ENCODE measurements at places on chromosomes 4 and X.

DNA sequence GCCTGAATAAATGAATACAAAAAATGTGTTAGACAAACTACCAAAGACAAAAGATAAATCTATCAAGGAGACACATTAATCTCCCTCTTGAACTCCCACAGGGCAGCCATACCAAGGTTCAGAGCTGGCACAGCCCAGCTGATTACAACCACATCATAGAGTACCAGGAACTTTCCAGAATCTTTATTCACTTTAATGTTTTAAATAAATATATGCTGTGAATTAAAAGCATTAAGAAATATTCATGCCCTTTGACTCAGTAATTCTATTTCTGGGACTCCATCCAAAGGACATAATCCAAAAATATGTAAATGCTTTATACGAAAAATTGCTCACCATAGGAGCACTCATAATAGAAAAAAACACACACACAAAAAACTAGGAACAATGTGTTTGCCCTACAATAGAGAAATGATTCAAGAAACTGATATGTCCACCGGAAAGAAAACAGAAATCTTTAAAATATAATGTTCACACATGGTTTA lies 126.0 kb downstream of the LDB2 start:
- peak; percentile 86 for DNase-seq

GRCh38 chr4:185382754-185383153 lies 13.0 kb downstream of the LRP2BP start:
- DNase-seq, result no peak

DNA sequence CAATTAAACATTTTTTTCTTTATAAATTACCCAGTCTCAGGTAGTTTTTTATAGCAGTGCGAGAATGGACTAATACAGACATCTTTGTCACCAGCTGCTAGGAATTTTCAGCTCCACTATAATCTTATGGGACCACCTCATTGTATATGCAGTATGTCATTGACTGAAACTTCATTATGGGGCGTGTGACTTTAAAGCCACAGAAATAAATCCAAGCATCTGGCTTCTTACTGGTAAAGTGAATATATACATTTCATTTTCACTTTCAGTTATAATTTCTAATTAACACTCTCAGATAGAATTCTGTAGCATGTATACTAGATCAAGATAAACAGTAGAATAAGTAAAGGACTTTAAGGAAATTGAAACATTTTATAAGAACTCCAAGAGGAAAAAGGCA lies 21.9 kb downstream of the IL15 start:
- DNase-seq, result no peak

DNA sequence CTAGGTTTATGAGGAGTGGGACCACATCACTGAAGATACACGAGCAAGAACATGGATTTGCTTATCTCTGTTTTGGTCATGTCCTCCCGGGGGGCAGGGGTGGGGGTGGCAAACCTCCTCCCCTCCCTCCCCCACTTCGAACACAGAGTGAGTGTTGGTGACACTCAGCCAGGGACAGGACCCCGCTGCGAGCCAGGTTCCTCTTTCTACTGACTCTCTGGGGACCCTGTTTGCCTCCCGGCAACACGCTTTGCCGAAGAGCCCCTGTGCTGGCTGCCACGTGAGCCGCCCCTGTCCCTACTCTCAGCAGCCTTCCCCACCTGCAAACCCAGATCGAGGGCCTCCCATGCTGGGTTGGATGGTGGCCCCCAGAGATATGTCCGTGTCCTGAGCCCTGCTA lies 34.7 kb downstream of the P2RY8 start:
- DNase-seq, result no peak

GRCh38 chr4:124321364-124321763 lies 391.2 kb downstream of the ANKRD50 start:
- no peak for DNase-seq

GRCh38 chr4:156501962-156502361 lies 469.6 kb downstream of the PDGFC start:
- no peak for DNase-seq

GRCh38 chr4:112127048-112127637 lies 18.1 kb upstream of the FAM241A start:
- DNase-seq, result no peak

DNA sequence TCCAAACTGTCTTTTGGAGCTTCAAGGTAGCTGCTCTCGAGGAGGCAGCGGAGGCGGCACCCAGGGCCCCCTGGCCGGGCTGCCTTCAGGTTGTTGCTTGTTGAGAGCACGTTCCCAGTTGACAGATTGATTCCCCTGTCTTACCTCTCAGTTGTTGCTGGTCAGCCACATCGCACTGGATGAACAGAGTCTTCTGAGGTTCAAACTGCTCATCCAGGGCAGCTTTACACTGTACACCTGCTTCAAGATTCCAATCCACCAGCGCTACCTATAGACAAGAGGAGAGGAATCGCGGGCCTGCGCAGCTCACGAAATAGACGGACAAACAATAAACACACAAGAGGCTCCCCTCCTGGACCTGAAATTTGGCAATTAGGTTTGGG lies 497 bp downstream of the HPGD start:
- no peak for DNase-seq

DNA sequence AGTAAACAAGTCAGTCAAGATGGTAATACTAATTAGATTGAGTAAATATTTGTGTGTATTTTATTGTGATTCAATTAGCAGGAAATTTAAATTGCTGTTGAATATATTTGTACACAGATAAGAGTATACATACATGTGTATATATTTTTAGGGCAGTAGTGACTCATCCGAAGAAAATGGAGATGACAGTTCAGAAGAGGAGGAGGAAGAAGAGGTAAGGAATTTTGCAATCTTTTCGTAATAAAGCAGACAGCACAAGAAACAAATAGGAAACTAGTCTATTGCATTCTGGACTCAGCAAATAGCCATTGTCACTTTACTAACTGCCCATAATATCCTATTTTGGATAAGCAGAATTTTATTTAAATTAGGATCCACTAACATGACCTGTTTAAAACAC lies 6.6 kb downstream of the IBSP start:
- no peak for DNase-seq

DNA sequence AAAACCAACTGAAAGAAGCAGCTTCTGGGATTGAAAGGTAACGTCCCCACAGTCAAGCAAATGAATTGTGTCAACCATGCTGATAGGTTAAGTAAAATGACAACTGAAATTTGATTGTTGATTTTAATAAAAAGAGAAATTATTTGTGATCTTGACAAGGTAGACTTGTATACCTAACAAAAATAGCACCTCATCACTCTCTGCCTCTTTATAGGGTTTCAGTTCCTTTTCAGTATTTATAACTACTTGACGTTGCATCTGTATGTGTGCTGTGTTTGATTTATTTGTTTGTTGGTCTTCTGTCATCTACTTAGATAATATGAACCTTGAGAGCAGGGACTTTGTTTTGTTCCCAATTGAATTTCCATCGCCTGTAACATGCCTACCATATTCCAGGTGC lies 7.9 kb upstream of the PPP3CA start:
- no peak for DNase-seq

GRCh38 chrX:72052415-72053090 lies 79.2 kb downstream of the RTL5 start:
- no peak for DNase-seq

DNA sequence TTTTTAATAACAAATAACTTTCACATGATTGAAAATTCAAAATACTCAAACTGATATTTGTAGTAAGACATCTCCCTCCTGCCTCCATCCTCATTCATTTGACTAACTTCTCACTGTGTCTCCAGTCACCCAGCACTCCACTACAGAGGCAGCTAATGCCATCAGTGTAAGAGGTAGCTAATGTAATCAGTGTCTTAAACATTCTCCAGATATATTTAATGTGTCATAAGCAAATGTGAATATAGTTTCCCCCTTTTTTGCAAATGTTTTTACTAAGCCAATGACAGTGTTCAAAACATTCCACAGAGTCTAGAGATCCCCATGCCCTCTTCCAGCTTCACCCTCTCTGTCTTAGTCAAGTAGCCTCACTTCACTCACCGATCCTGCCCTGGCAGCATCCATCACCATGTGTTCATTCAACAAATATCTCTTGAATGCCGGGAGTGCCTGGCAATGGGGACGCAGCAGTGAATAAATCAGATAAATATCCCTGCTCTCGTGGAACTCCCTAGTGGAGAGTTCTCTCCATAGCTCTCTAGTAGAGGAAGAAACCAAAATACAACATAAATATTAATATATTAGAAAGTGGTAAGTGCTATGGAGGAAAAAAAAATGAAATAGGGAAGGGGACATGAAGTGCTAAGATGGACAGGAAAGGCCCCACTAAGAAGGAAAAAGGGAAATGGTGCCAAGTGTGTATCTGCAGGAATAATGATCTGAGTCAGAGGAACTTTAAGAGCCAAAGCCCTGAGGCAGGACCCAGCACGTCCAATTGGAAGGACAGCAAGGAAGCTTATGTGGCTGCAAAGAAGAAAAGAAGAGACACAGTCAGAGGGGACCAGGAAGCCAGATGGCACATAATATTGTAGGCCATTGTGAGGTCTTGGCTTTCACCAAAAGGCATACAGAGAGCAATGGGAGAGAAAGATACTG lies 18.7 kb downstream of the SCFD2 start:
- no peak for DNase-seq

- DNase-seq, result no peak
Measured at GRCh38 chr4:107071108-107071507, 35.0 kb upstream of the DKK2 start.

DNA sequence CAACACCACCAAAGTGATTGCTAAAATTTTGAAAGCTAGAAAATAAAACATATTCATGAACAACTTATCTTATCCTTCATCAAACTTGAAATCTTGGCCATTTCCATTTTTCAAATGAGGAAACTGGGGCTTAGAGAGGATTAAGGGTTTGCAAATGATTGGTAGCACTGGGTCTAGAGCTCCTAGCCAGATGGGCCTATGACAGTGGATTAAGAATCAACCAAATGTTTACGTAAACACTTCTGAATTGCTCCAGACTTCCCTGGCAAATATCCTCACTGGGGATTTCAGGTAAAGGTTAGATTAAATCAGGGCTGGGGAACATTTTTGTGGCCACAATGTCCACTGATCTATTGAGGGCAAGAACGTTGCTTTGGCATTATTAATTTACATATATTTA lies 241.2 kb downstream of the ANK2 start:
- no peak for DNase-seq

- DNase-seq, result no peak
Measured at GRCh38 chr4:4526401-4526800, 15.4 kb downstream of the STX18 start.

- DNase-seq, result no peak
Measured at GRCh38 chr4:128751354-128751753, 58.1 kb upstream of the JADE1 start.

DNA sequence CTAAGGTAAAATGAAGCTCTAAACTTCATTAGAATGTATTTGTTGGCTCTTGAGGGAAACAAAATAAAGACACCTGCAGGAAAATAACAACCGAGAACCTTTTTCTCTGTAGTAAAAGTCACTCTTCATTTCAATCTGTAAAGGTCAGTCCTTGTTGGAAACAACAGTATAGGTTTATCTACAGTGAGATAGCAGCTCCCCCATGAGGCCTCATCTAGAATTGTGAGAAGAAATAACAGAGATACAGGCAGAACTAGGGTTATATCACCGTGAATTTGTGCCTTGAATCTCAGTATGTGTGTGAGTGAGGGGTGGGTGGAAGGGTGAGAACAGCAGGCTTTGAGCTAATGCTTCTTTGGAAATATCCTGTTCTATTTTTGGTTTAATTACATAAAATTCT lies 107.8 kb upstream of the FMR1 start:
- DNase-seq, result no peak

- no peak for DNase-seq
Measured at GRCh38 chrX:10769195-10769594, 148.8 kb upstream of the MID1 start.

GRCh38 chr4:98522636-98523395 lies 135.6 kb downstream of the TSPAN5 start:
- DNase-seq, result peak; percentile 83

GRCh38 chrX:48569958-48570357 lies 4.3 kb upstream of the RBM3 start:
- DNase-seq, result no peak

- DNase-seq, result no peak
Measured at GRCh38 chr4:159240687-159241086, 137.8 kb downstream of the RAPGEF2 start.

DNA sequence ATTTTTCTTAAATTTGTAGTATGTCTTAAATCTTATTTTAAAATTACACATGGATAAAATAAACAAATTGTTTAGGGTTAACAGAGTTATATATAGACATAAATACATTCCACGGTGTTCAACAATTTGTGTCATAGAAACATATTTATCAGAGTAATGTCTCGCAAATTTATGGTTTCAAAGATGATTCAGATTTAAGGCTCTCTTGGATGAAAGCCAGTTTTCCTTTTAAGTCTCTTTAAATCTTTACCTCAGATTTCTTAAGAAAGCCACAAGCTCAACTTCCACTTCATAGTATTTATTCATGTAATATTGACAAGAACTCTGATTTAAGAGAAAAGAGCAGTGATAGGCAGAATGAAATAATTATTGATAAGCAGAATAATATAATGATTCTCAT lies 1254.8 kb upstream of the ADGRL3 start:
- DNase-seq, result no peak

- DNase-seq, result no peak
Measured at GRCh38 chrX:97835969-97836368, 952.3 kb downstream of the RPA4 start.

GRCh38 chr4:154009191-154009590 lies 220.3 kb upstream of the SFRP2 start:
- DNase-seq, result no peak

GRCh38 chr4:38856524-38857337 lies at the start of gene TLR6:
TSS of gene TLR6 (minus strand) at chr4:38856817. CDS start at chr4:38829473, 27,344 bp downstream.
- no peak for DNase-seq

GRCh38 chr4:168572002-168572401 lies 75.2 kb downstream of the PALLD start:
- no peak for DNase-seq

Measured in skin of body (tissue), 3 donors.